ENCODE measurements at places on chromosomes 5 and 9. TPM values are rescaled to one million over a fixed set of nuclear protein-coding genes. Genes with fewer than 3 reads are reported as not detected.

GRCh38 chr9:68802525-68803015 is 97.5 kb downstream of the PIP5K1B start:
- DNase-seq = no peak

Gene PAPPA
- polyA plus RNA-seq = 1.3 TPM

DNA sequence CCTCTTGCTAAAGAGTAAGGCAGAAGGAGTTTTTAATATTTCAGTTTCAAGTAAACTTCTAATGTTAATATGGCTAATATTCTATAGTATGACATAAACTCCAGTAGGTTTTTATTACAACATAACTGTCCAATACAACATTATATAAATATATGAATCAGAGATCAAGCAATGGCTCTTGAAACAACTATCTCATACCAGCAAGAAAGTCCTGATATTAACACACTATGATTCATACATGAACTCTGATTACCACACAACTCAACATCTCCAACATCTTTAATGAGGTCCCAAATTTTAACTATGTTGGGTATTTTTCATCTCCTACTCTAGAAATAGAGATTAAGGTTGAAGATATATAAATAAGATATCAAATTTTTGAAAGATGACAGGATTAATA is 878.3 kb downstream of the TLE1 start:
- DNase-seq = no peak

Gene BTNL3
- polyA plus RNA-seq = 0.31 TPM

Gene HTR4
- 1.5 TPM for polyA plus RNA-seq

GRCh38 chr9:10104774-10105173 is 508.0 kb downstream of the PTPRD start:
- no peak for DNase-seq

- no peak for DNase-seq
These were observed 6.2 kb upstream of the CERCAM start for GRCh38 chr9:128414461-128414860.

DNA sequence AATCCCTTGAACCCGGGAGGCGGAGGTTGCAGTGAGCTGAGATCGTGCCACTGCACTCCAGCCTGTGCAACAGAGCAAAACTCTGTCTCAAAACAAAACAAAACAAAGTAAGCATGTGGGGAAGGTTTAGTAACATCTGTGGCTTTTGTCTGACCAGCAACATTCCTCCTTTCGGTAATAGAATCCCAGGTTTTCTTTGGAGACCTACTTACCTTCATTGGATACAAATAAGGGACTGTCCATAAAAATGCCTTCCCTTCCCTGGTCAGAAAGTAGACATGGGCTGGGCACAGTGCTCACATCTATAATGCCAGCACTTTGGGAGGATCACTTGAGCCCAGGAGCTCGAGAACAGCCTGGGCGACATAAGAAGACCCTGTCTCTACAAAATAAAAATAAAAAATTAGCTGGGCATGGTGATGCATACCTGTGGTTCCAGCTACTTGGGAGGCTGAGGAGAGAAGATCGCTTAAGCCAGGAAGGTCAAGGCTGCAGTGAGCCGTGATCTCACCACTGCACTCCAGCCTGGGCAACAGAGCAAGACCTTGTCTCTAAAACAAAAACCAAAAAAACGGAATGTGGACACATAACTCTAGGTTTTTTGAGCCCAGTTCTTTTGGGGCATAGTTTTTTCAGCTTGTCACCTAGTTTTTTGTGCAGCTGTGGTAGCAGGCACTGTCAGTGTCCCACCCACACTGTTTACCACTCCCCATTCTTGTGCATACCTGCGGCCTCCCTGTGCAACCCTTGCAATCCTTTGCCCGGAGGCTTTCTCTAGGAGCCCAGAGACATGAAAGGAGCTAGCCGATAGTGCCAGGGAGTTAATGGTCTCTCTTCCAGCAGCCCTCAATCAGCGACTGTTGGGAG is 9.0 kb upstream of the SPINK4 start:
- no peak for DNase-seq

GRCh38 chr9:109013679-109014607 is 644 bp upstream of the CTNNAL1 start:
- no peak for DNase-seq

- DNase-seq = no peak
These were observed 32.3 kb upstream of the NPM1 start for GRCh38 chr5:171355302-171355724.

Gene CLTA
- polyA plus RNA-seq = 210 TPM

Gene SHOC1
- polyA plus RNA-seq = 0.61 TPM

- no peak for DNase-seq
These were observed 49.9 kb downstream of the CDO1 start for GRCh38 chr5:115766608-115767007.

DNA sequence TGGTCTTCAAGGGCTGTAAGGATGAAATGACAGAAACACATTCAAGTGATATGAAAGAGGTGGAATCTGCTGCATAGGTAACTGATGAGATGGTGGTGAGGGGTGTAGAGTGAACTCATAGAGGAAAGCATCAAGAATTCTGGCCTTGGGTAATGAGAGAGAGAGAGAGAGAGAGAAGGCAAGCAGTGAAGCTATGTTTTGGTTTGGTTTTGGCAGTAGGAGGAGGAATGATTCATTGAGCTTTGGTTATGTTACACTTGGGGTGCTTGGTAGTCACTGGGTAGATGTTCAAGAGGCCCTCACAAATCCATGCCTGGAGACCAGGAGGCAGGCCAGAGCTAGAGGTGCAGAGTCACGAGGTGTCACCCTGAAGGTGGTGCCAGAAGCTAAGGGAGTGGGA is 89.5 kb downstream of the EGFLAM start:
- no peak for DNase-seq

All from left lung (tissue), 14 donors.